ENCODE measurements at places on chromosomes 4 and X.

DNA sequence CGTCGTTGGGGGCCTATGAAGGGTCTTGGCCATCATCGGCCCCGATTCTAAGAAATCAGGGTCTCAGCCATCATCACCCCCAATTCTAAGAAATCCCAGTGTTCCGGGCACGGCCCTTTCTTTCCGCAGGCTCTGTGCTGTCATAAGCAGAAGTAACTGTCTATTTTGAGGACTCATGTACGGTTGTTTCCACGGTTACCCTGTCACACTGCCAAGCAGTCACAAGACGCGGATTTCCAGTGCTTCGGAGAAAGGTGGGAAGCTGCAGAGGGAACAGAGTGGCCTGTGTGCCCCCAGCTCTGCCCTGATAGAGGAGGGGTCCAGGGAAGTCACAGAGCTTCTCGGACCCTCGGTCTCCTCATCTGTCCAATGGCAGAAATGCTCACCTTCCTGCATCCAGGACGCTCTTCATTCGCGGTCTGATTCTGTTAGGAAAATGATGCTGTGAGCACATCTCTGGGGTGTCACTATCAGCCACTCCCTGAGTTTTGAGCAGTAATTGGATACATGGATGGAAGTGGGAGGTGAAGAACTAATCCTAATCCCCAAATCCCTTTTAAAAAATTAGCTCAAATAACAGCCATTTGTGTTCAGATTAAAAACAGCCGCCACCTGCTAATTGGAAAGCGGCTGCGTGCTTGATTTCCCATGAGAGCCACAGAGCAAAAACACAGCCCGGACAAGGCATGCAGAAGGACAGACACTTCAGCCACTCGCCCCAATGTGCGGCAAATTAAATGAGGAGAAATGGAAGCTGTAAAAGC lies 73.1 kb downstream of the WFS1 start:
- peak; percentile 83 for DNase-seq

GRCh38 chrX:97529536-97530200 lies 646.0 kb downstream of the RPA4 start:
- DNase-seq, result no peak

- DNase-seq, result no peak
These were observed 150.8 kb downstream of the AFAP1 start for GRCh38 chr4:7788694-7789425.

GRCh38 chr4:12949719-12950490 lies 534.2 kb downstream of the RAB28 start:
- no peak for DNase-seq

GRCh38 chr4:726235-726787 lies 20.7 kb downstream of the PCGF3 start:
- no peak for DNase-seq

DNA sequence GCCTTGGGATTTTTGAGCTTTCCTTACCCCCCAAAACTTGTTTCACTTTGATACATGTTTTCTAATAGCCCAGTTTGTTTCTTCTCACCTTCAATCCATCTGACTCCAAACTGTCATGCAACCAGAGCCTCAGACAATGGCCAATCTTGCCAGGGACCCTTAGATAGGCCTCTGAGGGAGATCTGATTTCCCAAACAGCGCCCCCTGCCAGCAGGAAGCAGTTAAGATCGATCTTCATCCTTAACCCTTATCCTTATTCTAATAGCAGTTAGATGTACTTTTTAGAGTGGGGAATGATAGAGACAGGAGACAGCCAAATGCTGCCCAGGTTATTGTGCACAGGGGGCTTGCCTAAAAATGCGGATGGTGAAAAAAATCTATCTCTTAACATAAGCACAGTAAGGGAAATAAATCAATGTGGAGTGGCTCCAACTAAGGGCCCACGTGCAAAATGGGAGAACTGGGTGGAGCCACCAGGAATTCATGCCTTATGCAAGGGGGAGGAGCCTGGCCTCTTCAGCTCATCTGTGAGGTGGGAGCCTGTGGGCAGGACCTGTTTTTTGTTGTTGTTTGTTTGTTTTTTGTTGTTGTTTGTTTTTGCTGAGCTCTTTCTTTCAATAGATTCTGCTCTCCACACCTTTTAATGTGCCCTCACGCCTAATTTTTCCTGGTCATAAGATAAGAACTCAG lies 833.6 kb upstream of the AGA start:
- DNase-seq, result no peak

- no peak for DNase-seq
These were observed 1038.3 kb downstream of the RAPGEF2 start for GRCh38 chr4:160141206-160141605.

DNA sequence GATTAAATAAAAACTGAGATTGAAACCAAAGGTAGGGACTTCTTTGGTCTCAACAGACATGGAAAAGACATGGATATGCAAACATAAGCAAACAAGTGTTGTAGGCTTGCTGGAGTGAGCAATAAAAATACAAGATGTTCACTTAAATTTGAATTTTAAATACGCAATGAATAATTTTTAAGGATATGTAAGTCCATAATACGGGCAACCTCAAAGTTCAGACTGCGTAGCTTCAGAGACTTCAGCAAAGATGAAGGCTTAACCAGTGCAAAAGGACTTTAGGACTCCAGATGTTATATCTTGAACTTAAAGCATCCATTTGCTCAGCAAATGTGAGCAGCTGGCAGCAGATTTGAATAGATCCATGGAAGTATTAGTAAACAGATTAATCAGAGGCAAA lies 549.3 kb downstream of the ARAP2 start:
- DNase-seq, result no peak

GRCh38 chr4:45102716-45103115 lies 376.4 kb upstream of the GNPDA2 start:
- DNase-seq, result no peak

- no peak for DNase-seq
These were observed 78.8 kb downstream of the PDGFC start for GRCh38 chr4:156892805-156893204.

Data from NCI-H1092 (cell line).